ENCODE measurements at places on chromosomes 6 and 20.

DNA sequence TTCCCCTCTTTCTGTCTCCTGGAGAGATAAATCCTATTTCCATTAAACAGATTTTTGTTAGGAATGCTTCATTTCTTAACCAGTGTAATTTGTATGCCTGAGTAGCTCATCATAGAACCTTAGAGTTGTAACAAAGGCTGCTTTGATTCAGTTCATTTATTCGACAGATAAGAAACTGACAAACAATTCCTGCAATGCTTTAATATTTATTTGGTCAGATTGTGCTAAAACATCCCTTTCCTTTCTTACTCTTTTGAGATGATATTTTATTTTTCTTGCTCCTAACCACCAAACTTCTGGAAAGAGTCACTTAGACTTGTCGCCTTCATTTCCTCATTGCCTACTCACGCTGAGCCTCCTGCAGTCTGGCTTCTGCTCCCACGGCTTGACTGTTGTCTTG is 89.0 kb upstream of the SUPT3H start:
- DNase-seq: peak; percentile 32

- DNase-seq: no peak
Observed at GRCh38 chr6:40717411-40718057, 130.4 kb upstream of the LRFN2 start.

DNA sequence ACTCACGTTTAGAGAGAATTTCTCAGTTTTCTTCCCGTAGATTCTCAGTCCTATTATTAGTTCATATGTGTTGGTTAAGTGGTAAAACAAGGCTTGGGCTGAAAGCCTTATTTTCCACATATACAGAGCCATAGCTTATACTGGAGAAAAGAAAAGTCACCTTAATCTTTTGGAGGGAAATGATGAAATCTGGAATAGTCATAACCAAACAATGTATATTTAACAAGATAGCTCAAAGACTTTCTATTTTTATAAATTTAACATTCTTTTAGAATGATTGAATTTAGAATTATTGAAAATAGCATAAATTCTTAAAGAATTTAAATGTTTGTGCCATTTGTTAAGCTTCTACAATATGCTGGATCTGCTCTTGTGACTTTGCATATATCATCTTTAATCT is 85.8 kb downstream of the CDKAL1 start:
- no peak for DNase-seq

DNA sequence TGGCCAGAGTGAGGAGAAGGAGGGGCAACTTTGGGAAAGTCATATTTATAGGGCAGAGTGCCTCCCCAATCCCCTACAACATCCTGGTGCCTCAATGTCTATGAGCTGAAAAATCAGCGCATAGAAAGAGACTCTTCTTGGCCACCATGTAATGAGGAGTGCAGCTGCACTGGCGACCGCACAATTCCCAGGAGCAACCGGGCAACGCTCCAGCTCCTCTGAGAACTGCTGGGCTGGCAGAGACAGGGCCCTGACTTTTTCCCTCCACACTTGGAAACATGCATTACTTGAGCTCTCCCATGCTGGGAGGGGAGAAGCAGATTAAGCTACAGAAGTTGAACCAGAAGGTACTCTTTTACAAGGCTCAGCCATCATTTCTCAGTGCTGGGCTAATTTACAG is 31.4 kb upstream of the MARCKS start:
- DNase-seq: no peak

- peak; percentile 98 for DNase-seq
Observed at GRCh38 chr6:14816116-14816859, 429.6 kb upstream of the JARID2 start.

GRCh38 chr20:34022151-34022838 is 28.6 kb downstream of the RALY start:
- DNase-seq: peak; percentile 69

DNA sequence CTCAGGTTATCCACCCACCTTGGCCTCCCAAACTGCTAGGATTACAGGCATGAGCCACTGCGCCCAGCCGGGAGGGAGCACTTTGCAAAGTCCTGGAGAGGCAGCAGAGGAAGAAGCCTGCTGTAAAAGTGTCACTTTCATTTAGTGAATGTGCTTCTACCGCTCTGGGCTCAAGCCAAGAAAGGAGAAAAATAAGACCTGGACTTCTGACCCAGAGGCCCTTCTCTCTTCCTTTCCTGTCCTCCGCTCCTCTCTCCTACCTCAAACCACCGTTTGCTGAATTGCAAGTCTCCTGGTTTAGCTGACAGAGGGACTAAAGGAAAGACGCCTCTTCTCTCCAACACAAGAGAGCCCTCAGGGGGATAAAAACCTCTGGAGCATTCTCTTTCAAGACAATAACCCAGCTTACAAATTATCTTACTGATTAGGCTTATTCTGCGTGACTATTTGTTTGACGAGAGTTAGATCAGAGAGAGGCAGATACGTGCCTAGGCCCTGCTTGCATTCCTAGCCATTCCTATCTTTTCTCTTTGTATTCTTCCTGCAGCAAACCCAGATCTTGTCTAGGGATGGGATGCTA is 84.2 kb upstream of the SLC22A23 start:
- DNase-seq: no peak

GRCh38 chr6:39137245-39137644 is 22.3 kb upstream of the SAYSD1 start:
- DNase-seq: no peak

- no peak for DNase-seq
Observed at GRCh38 chr20:14219801-14220461, 117.5 kb downstream of the FLRT3 start.

GRCh38 chr6:6971369-6971768 is 136.4 kb upstream of the RREB1 start:
- no peak for DNase-seq

DNA sequence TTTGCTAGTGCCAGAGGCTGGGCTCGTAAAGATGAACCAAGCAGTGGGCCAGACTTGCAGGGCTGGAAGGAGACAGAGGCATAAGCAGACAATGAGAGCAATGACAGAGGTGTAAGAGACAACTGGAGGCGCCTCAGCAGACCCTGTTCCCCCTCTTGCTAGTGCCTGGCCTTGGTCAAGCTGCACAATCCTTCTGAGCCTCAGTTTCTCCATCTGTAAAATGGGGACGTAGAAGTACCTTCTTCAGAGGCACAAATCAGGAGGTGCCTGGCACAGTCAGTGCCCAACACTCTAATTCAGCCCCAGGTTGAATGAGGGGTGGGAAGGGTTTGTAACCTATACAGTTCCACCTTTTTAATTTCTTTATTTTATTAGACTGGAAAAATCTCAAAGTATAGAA is 23.2 kb downstream of the BPIFB1 start:
- no peak for DNase-seq

- DNase-seq: no peak
Observed at GRCh38 chr6:32147401-32148132, 4.2 kb downstream of the PRRT1 start.

DNA sequence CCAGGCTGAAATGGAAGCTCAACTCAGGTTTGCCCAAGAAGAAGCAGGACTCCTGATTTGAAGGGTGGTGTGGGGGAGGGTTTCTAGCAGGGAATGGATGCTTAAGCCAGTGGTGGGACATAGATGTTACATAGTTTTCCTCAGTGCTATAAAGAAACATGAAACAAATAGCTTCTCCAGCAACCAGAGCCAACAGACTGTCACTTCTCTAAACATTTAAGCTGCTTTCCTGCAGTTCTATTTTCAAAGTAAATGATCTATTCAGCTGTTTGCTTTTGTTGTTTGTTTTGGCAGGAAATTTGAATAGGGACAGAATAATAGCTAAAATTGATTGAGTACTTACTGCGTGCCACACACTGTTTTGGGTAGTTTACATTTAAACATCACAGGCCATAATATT is 169.0 kb downstream of the UST start:
- DNase-seq: no peak

- no peak for DNase-seq
Observed at GRCh38 chr20:61117725-61118124, 134.3 kb upstream of the CDH4 start.

DNA sequence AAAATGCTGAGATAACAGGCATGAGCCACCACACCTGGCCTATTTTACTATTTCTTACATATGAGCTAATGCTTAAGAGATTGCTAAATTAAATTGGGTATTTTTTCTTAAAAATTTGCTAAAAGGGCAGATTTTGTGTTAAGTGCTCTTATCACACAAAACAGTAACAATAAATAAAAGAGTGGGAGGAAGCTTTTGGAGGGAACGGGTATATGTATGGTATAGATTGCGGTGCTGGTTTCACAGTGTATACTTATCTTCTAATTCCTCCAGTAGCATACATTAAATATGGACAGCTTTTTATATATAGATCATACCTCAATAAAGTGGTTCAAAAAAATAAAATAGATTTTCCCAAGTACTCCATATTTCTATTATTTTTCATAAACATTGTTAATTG is 39.4 kb upstream of the FABP7 start:
- no peak for DNase-seq

DNA sequence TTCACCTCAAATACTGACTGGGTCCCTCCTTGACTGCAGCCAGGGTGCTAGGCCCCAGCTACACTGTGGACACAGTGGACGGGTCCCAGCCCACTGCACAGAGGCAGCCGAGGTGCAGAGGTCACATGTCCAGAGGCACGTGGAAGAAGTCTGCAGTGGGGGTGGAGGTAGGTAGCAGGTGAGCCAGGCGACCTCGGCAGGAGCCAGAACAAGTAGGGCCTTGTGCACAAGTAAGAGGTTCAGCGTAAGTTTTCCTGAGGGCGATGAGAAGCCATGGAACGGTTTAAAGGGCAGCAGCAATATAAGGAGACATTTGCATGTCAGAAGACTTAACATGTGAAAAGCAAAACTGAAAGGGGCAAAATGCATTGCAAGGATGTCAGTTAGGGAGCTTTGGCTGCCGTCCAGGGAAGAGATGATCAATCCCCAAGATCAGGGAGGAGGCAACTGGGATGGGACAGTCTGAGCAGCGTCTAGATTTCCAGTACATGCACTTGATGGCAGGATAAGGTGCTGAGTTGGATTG is 49.7 kb upstream of the SNX9 start:
- DNase-seq: no peak

GRCh38 chr6:21739838-21740237 is 146.3 kb downstream of the SOX4 start:
- DNase-seq: no peak

- no peak for DNase-seq
Observed at GRCh38 chr6:32371229-32371628, 474 bp downstream of the TSBP1 start.

DNA sequence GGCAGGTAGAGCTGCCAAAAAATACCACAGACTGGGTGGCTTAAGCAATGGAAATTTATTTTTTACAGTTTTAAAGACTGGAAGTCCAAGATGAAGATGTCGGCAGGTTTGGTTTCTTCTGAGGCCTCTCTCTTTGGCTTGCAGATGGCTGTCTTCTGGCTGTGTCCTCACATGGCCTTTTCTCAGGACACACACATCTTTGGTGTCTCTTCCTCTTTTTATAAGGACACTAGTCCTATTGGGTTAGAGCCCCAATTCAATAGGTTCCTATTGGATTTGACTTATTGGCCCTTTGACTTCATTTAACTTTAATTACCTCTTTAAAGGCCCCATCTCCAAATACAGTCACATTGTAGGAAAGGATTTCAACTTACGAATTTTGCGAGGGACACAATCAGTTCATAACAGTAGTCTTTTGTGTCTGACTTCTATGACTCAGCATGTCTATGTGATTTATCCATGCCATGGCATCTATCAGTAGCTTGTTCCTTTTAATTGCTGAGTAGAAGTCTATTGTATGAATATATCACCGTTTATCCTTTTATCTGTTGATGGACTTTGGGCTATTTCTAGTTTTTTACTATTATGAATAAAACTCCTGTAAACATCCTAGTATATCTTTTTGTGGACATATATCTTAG is 11.0 kb upstream of the TCP11 start:
- DNase-seq: peak; percentile 83

DNA sequence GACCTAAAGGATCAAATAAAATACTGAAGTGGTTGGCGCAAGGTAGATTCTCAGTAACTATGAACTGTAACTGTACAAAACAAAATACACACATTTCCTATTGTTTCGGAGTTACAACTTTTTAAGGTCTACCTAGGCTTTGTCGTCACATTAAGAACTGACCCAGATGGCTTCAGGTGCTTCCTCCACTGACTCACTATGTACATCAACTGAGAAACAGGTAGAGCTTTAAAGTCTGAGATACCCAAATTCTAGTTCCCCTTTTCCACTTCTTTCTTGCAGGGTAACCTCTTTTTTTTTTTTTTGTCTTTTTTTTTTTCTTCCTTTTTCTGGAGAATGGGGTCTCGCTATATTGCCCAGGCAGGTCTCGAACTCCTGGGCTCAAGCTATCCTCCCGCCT is 5.5 kb downstream of the SNRPB start:
- no peak for DNase-seq

GRCh38 chr6:163951326-163951725 is 536.8 kb downstream of the QKI start:
- DNase-seq: no peak

DNA sequence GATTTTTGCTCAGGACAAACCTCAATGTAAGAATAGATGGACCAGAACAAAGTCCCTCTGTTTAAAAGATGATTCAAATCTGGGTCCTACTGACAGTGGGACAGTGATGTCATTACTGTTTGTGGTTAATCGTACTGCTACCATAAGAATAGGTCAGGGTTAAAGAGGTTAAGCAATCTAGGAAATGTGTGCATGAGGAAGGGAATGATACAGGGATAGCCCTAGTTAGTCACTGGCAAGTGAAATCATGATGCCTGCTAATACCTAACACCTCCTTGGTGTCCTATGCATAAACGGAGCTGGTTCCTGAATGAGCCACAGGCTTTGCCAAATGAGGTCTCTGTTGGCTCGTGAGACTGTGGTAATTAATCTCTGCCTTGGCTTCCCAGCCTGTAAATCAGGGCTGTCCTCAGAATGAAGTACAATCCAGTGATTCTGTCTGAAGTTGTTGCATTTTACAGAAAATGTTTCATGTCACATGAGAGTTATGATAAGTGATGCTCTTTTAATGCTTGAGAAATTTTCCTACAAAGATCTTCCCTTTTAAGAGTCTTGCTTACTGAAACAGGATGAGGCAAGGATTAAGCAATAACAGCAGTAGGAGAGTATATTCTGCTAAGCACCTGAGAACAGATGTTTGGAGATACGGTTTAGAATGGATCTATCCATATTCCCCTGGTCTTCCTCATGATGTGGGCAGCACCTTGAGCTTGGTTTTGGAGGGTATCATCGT is 3.8 kb downstream of the MEP1A start:
- peak; percentile 11 for DNase-seq

DNA sequence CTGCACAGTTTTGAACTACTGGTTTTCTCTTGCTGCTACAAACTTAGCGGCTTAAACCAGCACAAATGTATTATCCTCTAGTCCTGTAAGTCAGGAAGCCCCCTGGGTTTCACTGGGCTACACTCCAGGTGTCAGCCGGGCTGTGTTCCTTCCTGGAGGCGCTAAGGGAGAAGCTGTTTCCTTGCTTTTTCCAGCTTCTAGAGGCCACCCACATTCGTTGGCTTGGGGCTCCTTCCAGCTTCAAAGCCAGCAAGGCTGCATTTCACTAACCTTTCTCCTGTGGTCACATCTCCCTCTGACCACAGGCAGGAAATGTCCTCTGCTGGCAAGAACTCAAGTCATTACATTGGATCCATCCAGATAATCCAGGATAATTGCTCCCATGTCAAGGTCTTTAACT is 350.6 kb upstream of the PLCB4 start:
- DNase-seq: no peak
